ENCODE measurements at places on chromosomes 7 and 10.

GRCh38 chr7:64997164-64997908 is 6.5 kb upstream of the ZNF117 start:
- no peak for DNase-seq

DNA sequence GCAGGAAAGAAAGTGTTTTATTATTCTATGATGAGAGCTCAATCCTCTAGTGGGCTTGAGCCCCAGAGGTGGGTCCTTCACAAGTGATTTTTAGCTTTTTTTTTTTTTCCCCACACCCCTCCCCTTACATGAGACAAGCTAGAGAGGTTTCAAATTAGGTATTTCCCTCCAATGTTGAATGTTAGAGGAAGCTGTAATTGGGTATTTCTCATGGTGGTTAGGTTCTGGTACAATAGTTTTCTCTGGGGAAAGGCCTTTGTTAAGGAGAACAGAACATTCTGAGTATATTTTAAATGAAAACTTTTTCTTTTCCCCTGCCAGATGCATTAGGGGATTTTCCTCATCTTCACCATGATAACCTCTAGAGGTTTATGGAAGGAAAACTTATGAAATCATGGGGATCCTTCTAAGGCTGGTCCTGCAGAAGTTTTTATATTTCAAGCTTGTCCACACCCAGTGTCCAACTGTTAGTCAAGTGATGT is 1039.7 kb downstream of the NRG3 start:
- no peak for DNase-seq

GRCh38 chr10:111822661-111823060 is 360.9 kb downstream of the GPAM start:
- no peak for DNase-seq

DNA sequence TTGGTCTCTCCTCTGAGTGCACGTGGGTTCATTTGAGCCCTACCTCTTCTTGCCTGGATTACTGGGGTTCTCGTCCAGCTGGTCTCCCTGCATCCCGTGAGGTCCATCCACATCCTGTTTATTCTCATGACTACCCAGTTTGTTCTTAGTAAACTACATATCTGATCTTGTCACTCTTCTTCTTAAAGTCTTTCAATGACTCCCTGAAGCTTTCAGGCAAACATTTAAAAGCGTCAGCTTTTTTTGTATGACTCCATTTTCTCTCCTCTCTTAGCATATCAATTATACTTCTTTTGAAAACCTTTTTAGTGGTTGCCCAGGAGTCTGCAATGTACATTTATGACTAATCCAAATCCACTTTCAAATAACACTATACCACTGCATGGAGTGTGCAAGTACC is 7.5 kb downstream of the SFXN2 start:
- no peak for DNase-seq

GRCh38 chr10:42781893-42782445 is 626 bp upstream of the BMS1 start:
- DNase-seq = no peak

DNA sequence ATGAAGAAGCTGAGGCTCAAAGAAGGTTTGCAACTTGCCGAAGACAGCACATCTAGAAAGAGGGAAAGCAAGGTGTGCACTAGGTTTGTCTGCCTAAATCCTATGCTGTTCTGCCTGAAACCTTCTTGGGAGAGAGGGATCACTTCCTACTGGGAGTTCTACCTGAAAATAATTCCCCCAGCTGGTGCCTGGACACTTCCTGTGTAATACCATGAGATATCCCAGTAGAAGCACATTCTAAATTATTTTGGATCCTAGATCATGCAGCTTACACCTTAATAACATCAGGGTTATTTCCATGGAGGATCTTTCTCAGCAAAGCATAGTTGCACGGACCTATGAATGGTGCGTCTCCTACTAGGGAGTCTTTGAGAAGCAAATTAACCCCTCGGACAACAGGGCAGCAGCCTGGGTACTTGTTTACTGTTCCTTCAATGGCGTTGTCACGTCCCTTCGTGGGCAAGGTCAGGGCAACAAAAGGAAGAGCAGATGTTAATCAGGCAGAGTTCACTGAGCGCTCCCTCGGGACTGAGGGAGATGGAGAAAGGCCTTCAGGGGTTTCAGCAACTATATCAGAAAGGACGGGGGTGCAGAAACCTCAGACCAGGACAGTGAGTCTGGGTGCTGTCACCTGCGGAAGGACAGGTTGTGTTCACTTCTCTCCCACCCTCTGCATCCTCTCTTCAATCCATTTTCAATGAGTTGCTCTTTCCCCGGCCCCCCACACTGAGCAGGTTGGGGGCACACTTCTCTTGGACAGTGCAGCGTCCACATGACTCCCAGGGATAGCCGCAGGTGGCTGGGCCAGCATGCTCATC is 44.0 kb downstream of the OAT start:
- DNase-seq = no peak

GRCh38 chr10:91887272-91888076 is 21.8 kb downstream of the FGFBP3 start:
- peak; percentile 30 for DNase-seq

GRCh38 chr7:96320442-96320841 is 1.5 kb downstream of the SLC25A13 start:
- DNase-seq = no peak
